Activated naive CD8-positive, alpha-beta T cell treated with anti-CD3 and anti-CD28 coated beads for 36 hours (primary cell): ENCODE measurements at places on chromosomes 11 and 22.

GRCh38 chr11:34986883-34987520, 70.6 kb downstream of the PDHX start:
- no peak for DNase-seq

GRCh38 chr11:68302670-68303069, 9.7 kb upstream of the LRP5 start:
- no peak for DNase-seq

DNA sequence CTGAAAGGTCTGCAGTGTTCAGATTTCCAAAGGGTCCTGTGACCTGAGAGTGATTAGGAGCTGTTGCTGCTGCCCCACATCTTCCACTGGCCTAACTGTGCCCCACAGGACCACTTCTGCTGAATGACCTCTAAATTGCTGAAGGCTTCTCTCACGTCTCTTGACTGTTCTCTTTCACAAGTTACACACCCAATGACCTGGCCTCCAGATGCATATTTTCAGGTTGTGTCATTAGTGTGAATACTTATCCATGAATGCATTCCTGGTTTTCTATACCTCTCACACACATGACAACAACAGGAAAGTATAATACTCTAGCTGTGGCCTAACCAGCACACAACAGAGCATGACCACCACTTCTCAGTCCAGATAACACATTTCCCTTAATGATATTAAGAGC, 15.4 kb downstream of the PRR14L start:
- no peak for DNase-seq

GRCh38 chr11:32438866-32439489, 3.6 kb upstream of the WT1 start:
- no peak for DNase-seq

DNA sequence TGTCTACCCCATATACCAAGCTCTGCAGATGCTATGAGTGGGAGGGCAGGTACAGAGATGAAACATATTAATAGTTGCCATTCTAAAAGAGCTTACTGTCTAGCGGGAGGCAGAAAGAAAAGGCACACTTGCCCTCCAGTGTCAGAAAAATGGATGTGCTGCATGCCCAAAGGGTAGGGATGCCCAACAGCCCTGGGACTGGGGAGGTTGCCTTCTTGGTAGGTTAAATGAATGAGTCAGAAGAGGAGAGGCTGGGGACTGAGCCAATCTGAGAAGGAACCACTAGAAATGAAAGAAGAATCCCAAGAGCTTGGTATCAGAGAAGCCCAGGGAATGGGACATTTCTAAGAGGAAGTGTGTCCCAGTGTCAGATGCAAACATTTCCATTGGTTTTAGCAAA, 1.2 kb downstream of the BIRC3 start:
- peak; percentile 58 for DNase-seq
